ENCODE measurements at places on chromosomes 12 and 14.

GRCh38 chr14:70595443-70596185 lies 4.8 kb downstream of the MED6 start:
- no peak for DNase-seq

GRCh38 chr14:27427796-27428195 lies 830.0 kb upstream of the NOVA1 start:
- DNase-seq, result no peak

- peak; percentile 17 for DNase-seq
Measured at GRCh38 chr14:57871459-57872080, 5.7 kb upstream of the SLC35F4 start.

GRCh38 chr12:125988545-125988944 lies 923.3 kb downstream of the AACS start:
- no peak for DNase-seq

DNA sequence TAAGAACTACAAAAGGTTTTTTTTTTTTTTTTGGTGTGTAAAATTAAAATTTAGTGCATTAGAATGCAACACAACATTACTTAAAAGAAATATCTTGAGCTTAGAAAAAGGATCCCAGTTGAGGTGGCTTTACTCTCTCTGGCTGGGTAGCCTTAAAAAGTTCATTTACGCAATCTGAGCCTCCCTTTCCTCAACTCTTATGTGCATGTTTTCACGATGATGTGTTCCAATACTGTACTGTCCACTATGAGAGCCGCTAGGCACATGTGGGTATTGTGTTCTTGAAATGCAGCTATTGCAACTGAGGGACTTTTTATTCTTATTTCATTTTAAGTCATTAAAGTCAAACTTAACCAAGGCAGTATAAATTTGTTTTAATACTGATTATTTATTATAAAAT lies 460.9 kb upstream of the SYT1 start:
- no peak for DNase-seq

GRCh38 chr14:91315844-91316267 lies 71.4 kb upstream of the GPR68 start:
- no peak for DNase-seq

- DNase-seq, result no peak
Measured at GRCh38 chr14:73198253-73198652, 39.1 kb upstream of the PAPLN start.
